ENCODE measurements at places on chromosomes 12 and 14. TPM values are rescaled to one million over a fixed set of nuclear protein-coding genes. Genes with fewer than 3 reads are reported as not detected.

- H3K4me3 ChIP-seq, result no peak overlapping the region
- no peak for DNase-seq
- no peaks in the 10 kb centered on the region for H3K4me1 ChIP-seq
- H3K27me3 ChIP-seq, result no peaks in the 10 kb centered on the region
- H3K36me3 ChIP-seq, result no peaks in the 10 kb centered on the region
Observed at GRCh38 chr12:81270385-81270784, 192.5 kb downstream of the ACSS3 start.

DNA sequence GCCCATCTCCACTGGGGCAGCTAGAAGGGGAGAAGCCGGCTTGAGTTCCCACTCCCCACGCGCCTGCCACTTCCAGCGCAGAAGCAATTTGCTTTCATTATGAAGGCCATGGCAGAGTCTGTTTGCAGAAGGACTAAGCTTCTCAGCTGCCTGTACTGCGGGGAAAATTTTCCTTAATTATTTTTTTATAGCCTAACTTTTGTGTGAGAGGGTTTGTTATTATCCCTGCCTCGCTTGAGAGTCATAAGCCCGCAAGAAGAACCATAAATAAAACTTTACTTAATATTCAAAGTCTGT is 56.0 kb upstream of the DLK1 start:
- no peak overlapping the region for H3K27ac ChIP-seq
- H3K4me1 ChIP-seq, result no peaks in the 10 kb centered on the region
- H3K27me3 ChIP-seq, result no peaks in the 10 kb centered on the region
- no peak overlapping the region for H3K4me3 ChIP-seq
- no peaks in the 10 kb centered on the region for H3K36me3 ChIP-seq

- H3K4me3 ChIP-seq, result no peak overlapping the region
- H3K4me1 ChIP-seq, result peaks cover 94% of the 10 kb centered on the region
- H3K36me3 ChIP-seq, result no peaks in the 10 kb centered on the region
- H3K27me3 ChIP-seq, result no peaks in the 10 kb centered on the region
Observed at GRCh38 chr12:14403711-14404196, 38.3 kb downstream of the ATF7IP start.

DNA sequence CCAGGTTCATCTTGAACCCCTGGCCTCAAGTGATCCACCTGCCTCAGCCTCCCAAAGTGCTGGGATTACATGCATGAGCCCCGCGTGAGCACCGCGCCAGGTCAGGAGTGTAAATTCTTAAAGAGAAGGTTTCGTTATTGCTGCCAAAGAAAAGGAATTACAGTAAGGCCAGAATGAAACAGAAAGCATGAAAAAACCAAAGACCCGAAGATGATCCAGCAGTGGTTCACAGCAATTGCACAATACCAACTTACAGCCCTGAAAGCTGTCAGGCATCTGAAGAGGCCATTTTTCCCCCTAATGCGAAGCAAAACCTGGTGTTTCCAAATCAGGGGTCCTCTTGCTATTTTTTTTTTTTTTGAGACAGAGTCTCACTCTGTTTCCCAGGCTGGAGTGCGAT is 10.3 kb downstream of the RBM23 start:
- H3K4me1 ChIP-seq, result peaks cover 6% of the 10 kb centered on the region
- peaks cover 43% of the 10 kb centered on the region for H3K36me3 ChIP-seq
- H3K27ac ChIP-seq, result no peak overlapping the region

DNA sequence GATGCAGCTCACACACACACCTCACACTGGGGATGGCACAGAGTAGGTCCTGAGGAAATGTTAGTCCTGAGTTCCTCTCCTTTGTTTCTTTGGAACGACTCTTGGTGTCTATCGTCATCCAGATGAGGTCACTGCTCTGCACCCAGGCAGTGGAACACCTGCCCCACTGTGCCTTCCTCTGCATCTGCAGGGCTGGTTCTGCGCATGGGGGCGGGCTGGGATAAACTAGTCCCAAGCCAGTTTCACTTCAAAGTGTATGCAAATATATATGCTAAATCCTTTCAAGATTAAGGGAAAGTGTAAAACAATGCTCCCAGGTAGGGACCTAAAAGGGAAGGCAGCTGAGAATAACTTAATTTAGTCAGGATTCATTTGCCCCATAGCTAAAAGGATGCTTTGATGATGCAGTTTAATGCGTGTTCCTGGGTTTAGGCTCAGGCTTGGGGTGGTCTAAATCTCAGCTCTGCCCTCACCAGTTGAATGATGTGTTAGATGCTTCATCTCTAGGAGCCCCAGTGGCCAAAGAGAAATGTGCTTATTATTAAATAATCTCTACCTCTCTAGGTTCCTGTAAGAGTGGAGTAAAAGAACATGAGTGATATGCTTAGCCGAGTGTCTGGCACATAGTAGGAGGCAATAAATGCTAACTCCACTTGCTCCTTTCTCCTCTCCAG is 47.1 kb upstream of the OVCH1 start:
- no peak overlapping the region for H3K4me3 ChIP-seq
- H3K27me3 ChIP-seq, result no peaks in the 10 kb centered on the region
- no peak for DNase-seq

GRCh38 chr12:45184147-45184963 is 31.5 kb upstream of the ANO6 start:
- DNase-seq, result no peak
- H3K4me3 ChIP-seq, result no peak overlapping the region
- H3K4me1 ChIP-seq, result no peaks in the 10 kb centered on the region
- no peaks in the 10 kb centered on the region for H3K27me3 ChIP-seq

DNA sequence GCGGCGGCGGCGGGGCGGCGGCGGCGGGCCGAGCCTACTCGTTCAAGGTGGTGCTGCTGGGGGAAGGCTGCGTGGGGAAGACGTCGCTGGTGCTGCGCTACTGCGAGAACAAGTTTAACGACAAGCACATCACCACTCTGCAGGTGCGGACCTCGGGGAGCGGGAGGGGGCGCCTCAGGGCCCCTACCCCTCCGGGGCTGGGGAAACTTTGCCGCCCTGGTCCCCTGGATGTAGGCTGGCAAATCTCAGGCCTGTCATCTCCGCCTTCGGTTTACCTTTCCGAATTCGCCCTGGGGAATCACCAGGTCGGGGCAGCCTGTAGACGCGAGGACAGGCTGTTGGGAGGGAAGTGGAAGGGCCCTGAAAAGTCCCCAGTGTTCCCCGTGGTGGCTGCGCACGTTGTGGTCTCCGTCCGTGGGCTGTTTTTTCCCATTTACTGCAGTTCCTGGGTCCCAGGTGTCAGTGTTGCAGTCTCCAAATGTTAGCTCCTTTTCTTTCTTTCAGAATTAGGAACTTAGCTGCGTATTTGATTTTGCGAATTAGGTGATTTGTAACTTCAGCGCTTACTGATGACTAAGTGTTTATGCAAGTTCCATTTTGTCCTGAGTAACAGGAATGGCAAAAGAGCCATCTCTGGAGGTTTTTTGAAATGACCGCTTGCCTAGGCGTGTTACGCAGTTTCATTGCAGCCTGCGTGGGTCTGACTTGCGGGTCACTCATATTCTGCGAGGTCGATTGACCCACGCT is 656 bp downstream of the RAB21 start:
- no peaks in the 10 kb centered on the region for H3K27me3 ChIP-seq
- DNase-seq, result peak; percentile 68
- H3K4me3 ChIP-seq, result peak overlapping the region; percentile 87

Gene BDKRB2
- not detected for total RNA-seq

Gene RIMBP2
- total RNA-seq, result not detected

Gene TAS2R30
- total RNA-seq, result 0.94 TPM

Gene DCAF5
- 31.2 TPM for total RNA-seq

Data from CD8-positive, alpha-beta memory T cell (primary cell).